ENCODE measurements at places on chromosomes 4 and X. TPM values are rescaled to one million over a fixed set of nuclear protein-coding genes. Genes with fewer than 3 reads are reported as not detected.
A peak's percentile ranks its signal among the peaks of the same experiment; 100 is the strongest.

GRCh38 chrX:76172325-76172893 lies 453 bp upstream of the PBDC1 start:
- DNase-seq = no peak

DNA sequence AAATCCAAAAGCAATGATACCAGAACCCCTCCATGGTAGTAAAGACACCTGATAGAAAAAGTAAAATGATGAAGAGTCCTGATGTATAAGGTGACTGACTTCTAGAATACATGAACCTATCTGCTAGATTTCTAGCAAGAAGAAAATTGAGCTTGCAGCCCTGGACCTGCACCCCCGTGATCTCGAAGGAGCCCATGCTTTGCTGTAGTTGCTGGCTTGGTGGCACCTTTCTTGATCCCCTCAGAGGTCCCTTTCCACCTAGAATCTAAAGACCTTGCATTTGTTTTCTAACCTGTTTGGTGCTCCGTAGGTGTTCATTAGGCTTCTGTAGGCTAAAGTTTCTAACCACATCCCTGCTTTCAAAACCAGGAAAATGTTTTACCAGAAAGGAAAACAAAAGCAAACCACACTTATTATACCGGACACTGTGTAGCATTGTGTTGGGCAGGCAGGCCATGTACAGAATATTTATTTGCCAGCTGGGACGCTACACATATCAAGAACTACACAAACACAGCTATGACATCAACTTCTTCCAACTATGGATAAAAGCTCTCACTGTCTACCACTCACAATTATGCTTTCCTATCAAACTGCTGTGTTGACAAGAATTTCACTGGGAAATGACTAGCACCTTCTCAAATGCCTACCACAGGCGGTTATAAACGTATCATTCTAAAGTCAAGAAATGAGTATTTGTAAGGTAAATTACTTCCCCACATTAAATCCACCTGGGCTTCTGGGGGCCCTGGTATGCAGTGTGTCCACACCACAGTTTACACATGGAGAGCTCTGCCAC lies 316.2 kb downstream of the UNC5C start:
- no peak for DNase-seq

DNA sequence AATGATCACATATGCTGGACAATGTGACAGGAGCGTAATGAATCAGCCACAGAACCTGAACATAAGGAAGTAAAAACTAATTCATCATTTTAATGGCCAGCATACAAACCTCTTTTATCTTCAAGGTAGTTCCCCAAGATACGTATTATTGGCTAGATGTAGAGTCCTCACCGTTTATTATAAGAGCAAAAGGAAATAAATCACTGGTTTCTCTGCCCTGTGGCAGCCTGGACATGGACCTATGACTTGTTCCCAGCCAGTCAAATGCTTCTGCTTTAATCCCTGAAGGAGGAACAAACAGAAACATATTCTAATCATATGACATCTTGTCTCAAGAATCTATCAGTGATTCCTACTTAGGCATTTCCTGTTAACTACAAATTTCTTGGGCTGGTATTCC lies 86.8 kb upstream of the FAM241A start:
- no peak for DNase-seq

BRS3 gene
- total RNA-seq = not detected

DNA sequence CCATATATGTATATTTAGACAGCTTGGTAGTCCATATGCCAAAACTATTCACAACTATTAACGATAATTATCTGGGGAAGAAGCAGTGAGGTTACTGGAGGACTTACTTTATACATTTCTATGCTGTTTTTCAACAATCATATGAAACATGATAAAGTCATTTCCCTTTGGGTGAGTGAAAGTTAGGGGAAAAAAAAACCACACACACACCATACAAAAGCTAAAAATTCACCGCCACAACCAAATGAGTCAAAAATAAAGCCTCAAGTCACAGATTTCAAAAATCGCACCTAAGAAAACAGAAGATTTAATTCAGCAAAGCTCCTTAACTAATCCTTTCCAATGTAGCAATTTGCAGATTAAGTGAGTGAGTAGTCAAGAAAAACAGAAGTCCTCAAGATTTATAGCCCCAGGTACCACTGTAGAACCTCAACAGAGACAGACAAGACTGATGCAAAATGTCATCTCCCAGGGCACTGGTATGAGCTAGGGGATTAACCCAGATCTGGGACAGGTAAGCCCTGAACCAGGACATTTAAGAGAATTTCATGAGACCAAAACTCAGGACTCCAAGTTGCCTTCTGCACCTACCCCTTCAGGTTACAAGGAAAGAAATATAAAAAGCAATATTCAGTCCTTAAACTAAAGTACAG lies 35.1 kb downstream of the SYTL4 start:
- no peak for DNase-seq

TLR8 gene
- total RNA-seq = not detected

COX7B2 gene
- not detected for total RNA-seq

- peak; percentile 9 for DNase-seq
Measured at GRCh38 chr4:85393201-85393600, 81.7 kb upstream of the ARHGAP24 start.

CFI gene
- 0.32 TPM for total RNA-seq

GRCh38 chr4:102620697-102621497 lies 119.7 kb downstream of the NFKB1 start:
- no peak for DNase-seq

- no peak for DNase-seq
Measured at GRCh38 chr4:166123546-166123945, 250.5 kb downstream of the TLL1 start.

DNA sequence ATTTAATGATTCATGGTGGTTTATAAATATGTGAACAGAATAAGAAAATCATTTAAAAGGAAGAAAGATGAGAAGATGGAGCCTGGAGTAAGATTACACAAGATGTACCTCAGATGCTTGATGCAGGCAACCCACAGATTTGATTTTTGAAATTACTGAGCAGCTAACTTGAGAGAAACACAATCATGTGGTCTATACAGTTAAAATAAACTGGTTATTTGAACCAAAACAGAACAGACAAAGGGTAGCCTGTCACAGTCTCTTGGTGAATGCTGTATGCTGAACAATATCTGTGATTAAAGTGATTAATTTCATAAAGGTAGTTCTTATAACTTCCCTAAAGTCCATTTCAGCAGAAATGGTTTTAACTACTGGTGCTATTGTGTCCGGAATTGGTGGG lies 4.2 kb downstream of the PI4K2B start:
- no peak for DNase-seq

- DNase-seq = no peak
Measured at GRCh38 chrX:34585561-34585960, 71.5 kb downstream of the TMEM47 start.

- no peak for DNase-seq
Measured at GRCh38 chrX:9370893-9371292, 94.0 kb upstream of the TBL1X start.

HTR2C gene
- not detected for total RNA-seq

- no peak for DNase-seq
Measured at GRCh38 chrX:25285598-25285997, 269.8 kb upstream of the ARX start.

GLRA2 gene
- total RNA-seq = not detected

DNA sequence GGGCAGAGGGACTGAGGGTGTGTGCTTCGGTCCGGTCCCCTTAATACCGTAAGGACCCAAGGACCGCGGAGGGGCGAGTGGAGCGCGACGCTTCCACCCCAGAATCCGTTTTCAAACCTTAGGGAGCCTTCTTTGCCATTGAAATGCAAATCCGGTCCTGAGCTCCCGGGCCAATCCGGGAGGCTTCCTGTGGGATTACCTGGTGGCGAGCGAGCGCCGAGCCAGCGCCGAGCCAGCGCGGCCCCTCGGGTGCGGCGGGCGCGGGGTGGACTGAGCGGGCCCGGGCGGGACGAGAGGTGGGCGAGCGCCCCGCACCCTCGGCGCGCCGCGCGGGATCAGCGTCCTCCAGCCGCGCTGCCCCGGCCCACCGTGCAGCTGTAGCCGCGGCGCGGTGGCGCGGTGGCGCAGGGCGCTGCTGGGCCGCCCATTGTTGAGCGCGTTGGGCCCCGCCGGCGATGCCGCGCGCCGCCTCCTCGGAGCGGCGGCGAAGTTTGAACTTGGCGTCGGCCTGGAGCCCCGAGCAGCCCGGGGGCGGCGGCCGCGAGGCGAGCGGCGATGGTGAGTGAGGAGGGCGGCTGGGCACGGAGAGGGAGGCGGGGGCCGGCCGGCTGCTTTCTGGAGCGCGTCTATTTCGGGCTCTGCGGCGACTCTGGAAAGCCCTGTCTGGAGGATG lies 208.7 kb downstream of the SOWAHB start:
- no peak for DNase-seq

GRCh38 chr4:158778156-158778711 lies 9.4 kb downstream of the FNIP2 start:
- peak; percentile 60 for DNase-seq

DNA sequence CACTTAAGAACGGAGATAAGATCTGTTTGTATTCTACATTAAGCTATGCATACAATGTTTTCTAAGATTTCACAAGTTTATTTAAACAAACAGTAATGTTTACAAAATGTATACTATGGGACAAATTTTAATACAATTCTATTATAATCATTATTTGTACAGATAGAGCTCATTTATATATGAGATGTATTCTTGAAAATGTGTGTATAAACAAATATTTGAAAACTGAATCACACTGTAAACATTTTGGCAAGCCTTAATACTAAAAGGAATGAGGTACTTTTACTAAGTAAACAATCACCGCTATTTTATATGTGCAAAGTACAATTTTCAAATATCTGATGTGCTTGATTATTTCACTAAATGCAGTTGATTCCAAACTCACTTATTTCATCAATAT lies 119.2 kb upstream of the MAB21L2 start:
- no peak for DNase-seq

RAB9B gene
- total RNA-seq = 0.08 TPM

SULT1E1 gene
- not detected for total RNA-seq

DNA sequence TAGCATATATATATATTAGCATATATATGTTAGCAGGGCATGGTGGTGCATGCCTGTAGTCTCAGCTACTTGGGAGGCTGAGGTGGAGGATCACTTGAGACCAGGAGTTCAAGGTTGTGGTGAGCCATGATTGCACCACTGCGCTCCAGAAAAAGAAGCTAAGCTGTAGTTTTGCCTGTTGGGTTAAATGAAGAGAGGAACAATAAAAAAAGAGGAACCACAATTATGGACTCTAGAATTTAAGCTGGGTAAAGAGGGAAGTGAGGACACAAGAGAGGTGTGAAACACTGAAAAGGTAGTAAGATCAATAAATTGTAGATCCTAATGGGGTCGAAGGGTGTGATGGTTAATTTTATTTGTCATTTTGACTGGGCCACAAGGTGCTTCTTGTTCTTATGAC lies 40.5 kb upstream of the HSD17B10 start:
- no peak for DNase-seq

DNA sequence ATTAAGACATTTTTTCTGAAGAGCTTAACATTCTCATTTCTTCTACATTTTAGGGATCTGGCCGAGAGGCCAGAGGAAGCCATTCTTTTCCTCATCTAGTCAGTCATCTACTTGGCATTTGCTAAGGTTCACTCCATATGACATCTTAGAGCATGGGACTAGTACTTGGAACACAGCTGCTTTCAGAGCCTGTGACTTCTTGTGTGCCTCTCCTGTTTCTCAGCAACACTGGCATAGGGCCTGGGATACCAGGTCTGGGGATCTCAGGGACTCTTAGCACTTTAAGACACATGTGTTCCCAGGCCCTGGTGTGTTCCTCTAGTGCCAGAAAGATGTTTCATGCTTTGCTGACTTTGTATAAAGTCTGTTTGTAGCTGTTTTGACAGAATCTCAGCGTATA lies 7.3 kb downstream of the PLP1 start:
- DNase-seq = no peak

DNA sequence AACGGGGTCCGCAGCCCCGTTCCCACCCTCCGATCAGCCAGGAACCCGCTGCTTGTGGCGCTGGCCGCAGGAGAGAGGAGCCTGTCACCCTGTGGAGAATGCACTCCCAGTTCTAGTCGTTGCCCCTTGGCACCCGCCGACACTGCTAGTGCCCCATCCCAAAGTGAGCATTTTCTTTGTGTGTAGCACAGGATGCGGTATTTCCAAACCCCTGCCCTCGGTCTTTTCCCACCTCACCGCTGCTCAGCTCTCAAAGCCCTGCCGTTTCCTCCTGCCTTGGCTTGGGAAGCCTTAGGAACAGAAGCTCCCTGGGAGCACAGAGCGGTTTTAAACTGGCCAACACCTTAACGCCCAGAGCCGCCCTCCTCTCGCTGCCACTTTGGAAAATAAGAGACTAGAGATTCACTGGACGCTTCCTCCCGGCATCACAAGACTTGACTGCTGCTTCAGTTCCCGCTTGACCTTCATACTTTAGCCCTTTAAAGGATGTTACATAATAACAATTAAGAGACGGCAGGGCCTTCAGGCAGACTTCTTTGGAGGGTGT lies 772 bp downstream of the CYP4V2 start:
- no peak for DNase-seq

DNA sequence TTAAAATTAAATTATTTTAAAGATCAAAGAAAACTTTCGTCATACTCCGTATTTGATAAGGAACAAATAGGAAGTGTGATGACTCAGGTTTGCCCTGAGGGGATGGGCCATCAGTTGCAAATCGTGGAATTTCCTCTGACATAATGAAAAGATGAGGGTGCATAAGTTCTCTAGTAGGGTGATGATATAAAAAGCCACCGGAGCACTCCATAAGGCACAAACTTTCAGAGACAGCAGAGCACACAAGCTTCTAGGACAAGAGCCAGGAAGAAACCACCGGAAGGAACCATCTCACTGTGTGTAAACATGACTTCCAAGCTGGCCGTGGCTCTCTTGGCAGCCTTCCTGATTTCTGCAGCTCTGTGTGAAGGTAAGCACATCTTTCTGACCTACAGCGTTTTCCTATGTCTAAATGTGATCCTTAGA lies at the start of gene CXCL8:
Gene CXCL8 (plus strand): TSS at position 217 of the 426 bp plus-strand sequence. CDS start 90 bp downstream, at position 307.
- DNase-seq = no peak

GRCh38 chr4:137390707-137391106 lies 141.6 kb downstream of the PCDH18 start:
- no peak for DNase-seq

IL2 gene
- total RNA-seq = 0.66 TPM

GRCh38 chrX:134244043-134244442 lies 7.1 kb downstream of the CCDC160 start:
- DNase-seq = no peak

- no peak for DNase-seq
Measured at GRCh38 chr4:120755864-120756263, 166.7 kb downstream of the PRDM5 start.

DNA sequence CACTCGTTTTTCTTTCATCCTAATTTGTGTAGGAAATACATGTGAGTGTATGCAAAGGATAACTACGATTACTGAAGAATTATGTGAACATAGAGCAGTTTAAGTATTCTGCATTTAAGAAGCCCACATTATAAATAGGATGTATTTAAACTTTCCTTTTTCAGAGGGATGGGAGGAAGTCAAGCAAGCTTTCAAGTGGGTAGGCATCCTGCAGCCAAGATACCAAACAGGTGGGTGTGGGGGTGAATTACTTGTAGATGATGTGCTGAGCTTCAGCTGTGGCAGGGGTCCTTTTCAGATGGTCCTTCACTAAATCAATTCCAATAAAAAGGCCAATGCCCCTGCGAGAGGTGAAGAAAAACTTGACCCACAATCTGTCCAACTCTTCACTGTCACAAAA lies 16.3 kb downstream of the ETNPPL start:
- no peak for DNase-seq

REPS2 gene
- total RNA-seq = 6.6 TPM

- no peak for DNase-seq
Measured at GRCh38 chrX:13845721-13846378, 29.0 kb upstream of the GPM6B start.

WDR19 gene
- 7.9 TPM for total RNA-seq

Data from GM12878 (cell line).